Neuronal stem cell (in vitro differentiated cells): ENCODE measurements at places on chromosomes 5 and 9.

DNA sequence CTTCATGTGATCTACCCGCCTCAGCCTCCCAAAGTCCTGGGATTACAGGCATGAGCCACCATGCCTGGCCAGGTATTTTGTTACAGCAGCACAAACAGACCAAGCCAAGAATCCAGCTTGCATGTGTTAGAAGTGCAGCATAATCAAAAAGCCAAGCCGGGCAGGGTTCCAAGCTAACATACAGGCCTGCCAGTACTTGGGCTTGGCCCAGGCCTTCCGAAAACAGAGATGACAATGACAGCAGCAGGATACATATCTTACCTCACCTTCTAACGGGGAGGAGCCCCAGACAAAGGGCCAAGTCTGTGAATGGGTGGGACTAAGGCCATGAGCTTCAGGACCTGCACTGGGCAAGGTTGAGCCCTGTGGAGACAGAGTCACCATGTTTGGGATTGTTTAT lies 91.4 kb upstream of the ZNF462 start:
- no peak for DNase-seq

DNA sequence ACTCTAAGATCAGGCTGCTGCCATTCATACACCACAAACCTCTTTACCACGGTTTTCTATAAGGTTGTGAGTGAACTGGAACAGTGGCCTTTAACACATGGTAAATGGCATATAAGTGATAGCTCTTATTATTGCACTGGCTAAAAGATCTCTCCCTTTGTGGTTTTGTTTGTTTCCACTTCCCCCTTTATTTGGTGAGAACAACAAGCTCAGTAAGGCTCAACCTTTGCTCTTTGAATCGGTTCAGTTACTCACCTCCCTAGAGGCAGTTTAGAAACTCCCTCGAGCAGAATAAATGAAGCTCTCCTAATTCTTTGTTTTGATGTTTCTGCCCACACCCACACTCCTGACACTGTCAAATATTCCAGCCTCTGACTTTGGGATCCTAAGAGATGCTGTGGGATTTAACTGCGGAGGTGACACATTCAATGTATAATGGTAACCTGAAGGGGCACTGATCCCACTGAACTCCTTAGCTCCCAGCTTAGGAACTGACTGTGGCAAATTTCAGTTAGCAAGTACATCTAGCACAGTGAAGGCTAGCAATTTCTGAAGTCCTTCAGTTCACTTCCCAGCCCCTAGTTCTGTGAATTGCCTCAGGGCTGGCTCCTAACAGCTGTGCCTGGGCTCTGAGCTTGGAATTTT lies 22.5 kb upstream of the RAD23B start:
- DNase-seq = peak; percentile 49

DNA sequence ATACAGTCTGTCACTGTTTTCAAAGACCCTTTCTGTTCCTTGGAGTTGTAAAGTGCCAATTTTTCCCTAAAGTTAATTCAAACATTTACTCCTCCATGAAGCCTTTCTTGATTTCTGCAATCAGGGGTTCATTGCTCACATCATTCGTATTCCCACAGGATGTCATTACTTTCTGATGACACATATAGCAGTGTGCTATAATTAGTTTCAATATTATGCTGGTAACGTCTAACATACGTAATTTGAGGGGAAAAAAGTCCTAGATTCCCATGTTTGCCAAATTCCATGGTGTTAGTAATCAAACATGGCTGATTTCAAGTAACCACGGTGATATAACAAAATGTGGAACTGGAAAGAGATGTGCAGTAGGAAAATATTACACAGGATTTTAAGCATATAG lies 468.2 kb upstream of the MEF2C start:
- DNase-seq = no peak

- DNase-seq = peak; percentile 5
These were observed 132.7 kb upstream of the APC start for GRCh38 chr5:112604732-112605630.

GRCh38 chr9:132754236-132754635 lies 84.0 kb downstream of the GTF3C4 start:
- DNase-seq = no peak

GRCh38 chr5:139788294-139788910 lies 7.2 kb upstream of the PSD2 start:
- peak; percentile 40 for DNase-seq

DNA sequence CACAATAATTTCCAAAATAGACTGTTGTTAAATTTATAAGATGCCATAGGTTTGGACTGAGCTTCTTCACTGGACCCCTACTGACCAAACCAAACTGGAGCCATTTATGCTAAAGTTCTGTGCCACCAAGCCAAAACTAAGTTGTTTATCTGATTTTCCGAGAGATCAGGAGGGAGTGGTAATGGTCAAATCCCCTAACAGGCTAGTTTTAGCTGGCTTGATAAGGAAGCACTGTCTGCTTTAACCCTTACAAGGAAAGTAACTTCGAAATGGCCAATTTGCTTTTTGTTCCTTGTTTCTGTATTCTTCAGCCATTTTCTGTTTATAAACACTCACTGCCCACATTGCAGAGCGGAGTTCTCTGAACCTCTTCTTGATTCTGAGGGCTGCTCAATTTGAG lies 246.8 kb upstream of the TUT7 start:
- no peak for DNase-seq

DNA sequence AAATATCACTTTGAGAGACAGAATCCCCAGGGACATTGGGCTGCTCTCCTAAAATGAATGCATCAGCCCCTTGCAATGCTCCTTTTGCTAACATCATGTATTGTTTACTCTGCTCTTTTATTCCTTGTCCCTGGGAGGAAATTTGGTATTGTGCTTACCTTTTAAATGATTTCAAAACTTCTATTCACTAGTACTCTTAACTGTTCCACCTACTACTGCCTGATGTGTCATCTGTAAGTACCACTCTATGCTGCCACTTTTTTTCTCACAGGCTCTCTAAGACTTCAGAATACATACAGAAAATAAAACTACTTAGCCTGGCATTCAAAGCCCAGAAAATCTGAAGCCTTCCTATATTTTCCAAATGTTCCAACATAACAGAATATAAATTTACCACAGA lies 667.2 kb downstream of the BRINP1 start:
- no peak for DNase-seq

- DNase-seq = peak; percentile 36
These were observed 40.6 kb downstream of the TSPAN17 start for GRCh38 chr5:176687881-176688280.

DNA sequence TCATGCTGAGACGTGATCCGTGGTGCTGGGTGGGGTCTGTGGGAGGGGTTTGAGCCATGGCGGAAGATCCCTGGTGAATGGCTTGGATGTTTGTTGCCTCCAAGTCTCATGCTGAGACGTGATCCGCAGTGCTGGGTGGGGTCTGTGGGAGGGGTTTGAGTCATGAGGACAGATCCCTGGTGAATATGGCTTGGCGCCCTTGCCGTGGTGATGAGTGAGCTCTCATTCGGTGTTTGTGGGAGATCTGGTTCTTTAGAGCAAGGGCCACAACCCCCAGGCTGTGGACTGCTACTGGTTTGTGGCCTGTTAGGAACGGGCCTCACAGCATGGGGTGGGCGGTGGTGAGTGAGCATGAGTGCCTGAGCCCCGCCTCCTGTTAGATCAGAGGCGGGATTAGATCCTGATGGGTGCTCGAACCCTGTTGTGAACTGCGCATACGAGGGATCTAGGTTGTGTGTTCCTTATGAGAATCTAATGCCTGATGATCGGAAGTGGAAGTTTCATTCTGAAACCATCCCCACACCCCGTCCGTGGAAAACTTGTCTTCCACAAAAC lies 31.2 kb downstream of the NKD2 start:
- DNase-seq = no peak

DNA sequence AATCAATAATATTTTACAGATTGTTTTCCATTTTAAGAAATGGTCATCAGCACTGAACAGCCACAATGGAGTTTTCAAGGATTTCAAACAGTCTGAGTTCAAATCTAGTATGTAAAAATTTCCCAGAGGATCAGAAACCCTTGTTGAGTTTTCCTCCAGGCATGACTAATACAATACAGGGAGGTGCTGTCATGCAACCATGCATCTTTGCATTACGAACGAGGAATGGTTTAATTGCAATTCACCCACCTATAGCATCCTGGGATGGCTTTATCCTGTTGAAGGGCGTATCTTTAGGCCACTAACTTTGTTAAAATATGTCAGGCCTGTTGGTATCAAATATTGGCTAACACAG lies 196.4 kb downstream of the EFNA5 start:
- DNase-seq = no peak

- no peak for DNase-seq
These were observed 13.1 kb downstream of the GPRIN1 start for GRCh38 chr5:176596689-176597416.

GRCh38 chr9:109013679-109014607 lies 644 bp upstream of the CTNNAL1 start:
- no peak for DNase-seq

DNA sequence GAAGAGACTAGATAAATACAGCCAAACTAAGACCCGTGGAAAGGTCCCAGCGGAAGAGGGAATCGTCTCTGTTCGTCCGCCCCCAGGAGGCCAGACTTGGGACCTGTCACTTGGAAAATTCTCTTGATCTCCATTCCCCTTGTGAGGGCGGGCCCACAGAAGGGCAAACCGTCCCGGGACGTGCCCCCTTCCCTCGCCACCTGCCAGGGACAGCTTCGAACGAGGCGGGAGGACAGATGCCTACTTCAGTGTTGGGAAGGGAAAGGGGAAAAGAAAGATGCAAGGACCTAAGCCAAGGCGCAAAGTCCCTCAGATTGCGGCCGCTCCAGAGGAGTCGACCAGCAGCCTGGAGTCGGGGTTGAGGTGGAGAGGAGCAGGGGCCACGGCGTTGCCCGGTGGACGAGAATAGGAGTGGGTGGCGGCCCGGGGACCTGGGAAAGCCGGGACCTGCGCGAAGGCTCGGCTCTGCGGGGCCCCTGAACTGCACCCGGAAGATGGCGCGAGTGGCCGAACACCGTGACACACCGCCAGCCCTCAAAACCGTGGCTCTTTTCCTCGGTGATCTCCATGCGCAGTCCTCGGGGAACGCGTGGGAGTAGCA lies 4.4 kb upstream of the EBF1 start:
- peak; percentile 49 for DNase-seq

- DNase-seq = no peak
These were observed 24.2 kb downstream of the JADE2 start for GRCh38 chr5:134549714-134550113.

GRCh38 chr5:159092972-159093371 lies 6.7 kb downstream of the EBF1 start:
- no peak for DNase-seq

DNA sequence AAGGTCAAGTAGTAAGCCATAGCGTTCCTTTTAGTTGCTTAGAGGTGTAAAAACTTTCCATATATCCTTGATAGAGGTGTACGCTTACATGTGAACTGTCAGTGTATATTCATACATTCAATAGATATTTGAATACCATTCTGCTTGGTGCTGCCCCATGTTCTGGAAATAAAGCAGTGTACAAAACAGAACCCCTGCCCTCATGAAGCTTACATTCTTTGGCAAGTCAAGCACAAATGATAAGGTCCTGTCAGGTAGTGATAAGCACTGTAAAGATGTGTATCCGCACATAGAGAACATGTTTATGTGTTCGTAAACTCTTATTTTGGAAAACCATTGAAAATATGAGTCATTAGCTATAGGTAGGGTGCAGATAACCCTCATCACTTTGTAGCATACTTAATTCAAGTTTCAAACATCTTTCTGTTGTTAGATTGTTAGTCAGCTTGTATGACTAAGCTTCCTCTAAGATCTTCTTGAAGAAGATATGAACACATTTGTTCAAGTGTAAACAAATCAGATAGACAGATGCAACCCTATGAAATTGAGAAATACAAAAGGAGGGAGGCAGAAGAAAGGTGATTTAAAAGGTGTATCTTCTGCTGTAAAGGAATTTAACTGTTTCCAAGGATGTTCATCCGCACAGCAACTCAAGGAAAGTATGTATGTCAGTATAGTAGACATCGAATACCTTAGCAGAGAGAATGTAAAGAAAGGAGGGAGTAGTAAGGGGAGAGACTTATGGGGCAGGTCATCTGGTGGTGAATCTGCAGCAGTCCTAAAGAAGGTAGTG lies 1.6 kb downstream of the GTF3C4 start:
- no peak for DNase-seq

GRCh38 chr9:92709240-92709639 lies 39.3 kb upstream of the IPPK start:
- no peak for DNase-seq

- no peak for DNase-seq
These were observed 48.4 kb upstream of the EFNA5 start for GRCh38 chr5:107719034-107719606.

DNA sequence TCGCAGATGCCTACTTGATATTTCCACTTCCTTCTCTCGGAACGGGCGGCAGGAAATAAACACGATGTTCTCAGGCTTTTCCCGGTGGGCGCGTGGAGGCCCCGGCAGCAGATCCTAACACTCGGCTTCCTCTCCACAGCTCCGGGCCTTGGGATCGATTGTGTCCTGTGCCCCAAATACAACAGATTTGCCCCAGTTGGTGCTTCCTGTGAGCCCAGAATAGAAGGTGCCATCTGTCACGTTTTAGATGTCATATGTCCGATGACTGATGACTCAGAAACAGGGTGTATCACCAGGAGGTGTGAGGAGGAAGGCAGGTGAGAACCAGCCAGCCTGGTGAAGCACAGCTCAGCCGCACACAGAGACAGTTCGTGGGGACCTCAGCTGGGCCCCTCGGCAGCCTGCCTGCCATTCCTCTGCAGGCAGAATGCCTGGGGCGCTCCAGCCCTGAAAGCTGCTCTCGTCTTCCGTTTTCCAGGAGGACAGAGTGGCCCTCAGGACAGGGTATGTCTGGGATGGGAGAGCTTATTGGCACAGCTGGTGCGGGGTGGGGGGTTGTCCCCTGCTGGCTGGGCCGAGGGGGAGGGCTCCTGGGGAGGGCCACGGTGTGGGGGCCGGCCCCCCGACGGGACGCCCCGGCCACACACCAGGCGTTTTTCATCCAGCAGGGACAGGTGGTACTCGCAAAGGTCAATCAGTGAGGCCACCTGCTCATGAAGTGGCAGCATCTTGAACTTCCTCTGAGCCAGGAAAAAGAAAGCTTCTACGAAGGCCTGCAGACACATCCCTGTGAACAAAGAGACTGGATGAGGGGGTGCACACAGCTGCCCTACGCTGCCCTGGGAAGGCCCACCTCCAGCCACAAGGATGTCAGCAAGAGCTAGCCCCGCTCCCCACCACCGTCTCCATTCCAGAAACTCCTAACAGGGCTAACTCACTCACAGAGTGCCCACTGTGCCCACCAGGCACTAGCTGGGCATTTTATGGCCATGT lies 171.0 kb downstream of the DAB2IP start:
- DNase-seq = no peak

GRCh38 chr5:149141957-149142851 lies 911 bp downstream of the ABLIM3 start:
- DNase-seq = peak; percentile 20

GRCh38 chr9:128244837-128245231 lies 31.0 kb downstream of the GOLGA2 start:
- no peak for DNase-seq
